Activated CD4-positive, alpha-beta memory T cell treated with anti-CD3 and anti-CD28 coated beads for 36 hours (primary cell): ENCODE measurements at places on chromosomes 2 and 18. TPM values are rescaled to one million over a fixed set of nuclear protein-coding genes. Genes with fewer than 3 reads are reported as not detected.

MOGAT1 gene
- total RNA-seq: not detected

TMEM182 gene
- 3.8 TPM for total RNA-seq

CAPN13 gene
- not detected for total RNA-seq

RNF152 gene
- total RNA-seq: 0.26 TPM

CFAP65 gene
- not detected for total RNA-seq

CASP10 gene
- total RNA-seq: 16.7 TPM

CYP27C1 gene
- not detected for total RNA-seq

DNA sequence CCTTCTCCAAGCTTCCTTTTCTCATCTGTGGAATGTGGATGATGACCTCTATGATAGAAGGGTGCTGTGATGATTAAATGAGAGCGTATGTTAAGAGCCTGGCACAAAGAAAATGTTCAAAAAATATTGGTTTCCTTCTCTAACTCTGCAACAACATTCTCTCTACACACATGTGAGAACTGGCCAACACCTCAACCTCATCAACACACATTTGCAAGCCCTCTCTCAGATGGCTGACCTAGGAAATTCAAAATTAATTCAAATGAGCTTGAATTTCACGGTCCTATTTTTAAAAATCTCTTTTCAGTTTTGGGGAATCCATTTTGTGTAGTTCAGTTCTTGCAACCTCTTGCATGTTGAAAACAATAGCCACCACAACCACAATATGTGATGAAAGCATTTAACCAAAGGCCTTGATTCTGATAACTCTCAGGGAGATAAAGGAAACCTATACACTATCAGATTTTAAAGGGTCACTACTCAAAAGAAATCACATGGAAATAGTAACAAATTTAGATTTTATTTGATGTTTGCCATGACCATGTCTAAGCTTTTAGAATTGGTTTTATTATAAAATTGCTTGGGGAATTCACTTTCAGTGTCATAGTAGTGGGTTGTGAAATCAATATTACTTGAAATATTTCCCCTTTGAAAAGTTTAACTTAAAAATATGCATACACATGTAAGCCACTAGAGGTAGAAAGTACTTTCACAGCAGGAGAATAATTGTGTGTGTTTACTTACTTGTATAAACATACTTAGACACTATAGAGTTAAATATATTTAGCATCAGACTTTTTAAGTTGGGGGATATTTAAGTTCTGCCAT lies 16.6 kb upstream of the NABP1 start:
- peaks cover 19% of the 10 kb centered on the region for H3K4me1 ChIP-seq
- H3K27me3 ChIP-seq: no peaks in the 10 kb centered on the region
- no peak overlapping the region for H3K27ac ChIP-seq
- no peak for DNase-seq

- DNase-seq: no peak
- no peaks in the 10 kb centered on the region for H3K27me3 ChIP-seq
- H3K36me3 ChIP-seq: no peaks in the 10 kb centered on the region
- H3K4me1 ChIP-seq: no peaks in the 10 kb centered on the region
- no peak overlapping the region for H3K27ac ChIP-seq
Observed at GRCh38 chr2:4915357-4915756, 776.8 kb upstream of the SOX11 start.

DNA sequence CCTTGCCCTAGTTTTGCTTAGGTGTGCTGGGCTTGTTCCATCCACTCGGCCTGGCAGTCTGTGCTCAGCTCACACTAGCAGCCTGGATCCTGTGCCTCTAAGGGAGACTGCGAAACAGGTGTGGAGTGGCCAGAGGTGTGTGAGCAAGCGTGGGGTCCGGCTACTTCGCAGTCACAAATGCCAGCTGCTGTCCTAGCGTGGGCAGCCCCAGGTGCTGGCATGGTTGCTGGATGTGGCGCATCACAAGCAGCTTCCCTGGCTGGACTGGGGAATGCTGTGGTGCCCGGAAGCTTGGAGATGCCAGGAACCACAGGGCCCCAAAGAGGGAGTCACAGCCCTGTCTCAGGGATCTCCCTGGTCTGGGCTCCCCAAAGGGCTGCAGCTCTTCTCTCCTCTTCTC lies 119.0 kb upstream of the TMEFF2 start:
- no peaks in the 10 kb centered on the region for H3K36me3 ChIP-seq
- no peak overlapping the region for H3K4me3 ChIP-seq
- DNase-seq: no peak
- no peak overlapping the region for H3K27ac ChIP-seq

- H3K27me3 ChIP-seq: peaks cover 2% of the 10 kb centered on the region
- peak overlapping the region; percentile 92 for H3K4me3 ChIP-seq
- H3K36me3 ChIP-seq: peaks cover 95% of the 10 kb centered on the region
- peaks cover 16% of the 10 kb centered on the region for H3K4me1 ChIP-seq
Observed at GRCh38 chr2:157438863-157439823, 4.7 kb downstream of the CYTIP start.

DNA sequence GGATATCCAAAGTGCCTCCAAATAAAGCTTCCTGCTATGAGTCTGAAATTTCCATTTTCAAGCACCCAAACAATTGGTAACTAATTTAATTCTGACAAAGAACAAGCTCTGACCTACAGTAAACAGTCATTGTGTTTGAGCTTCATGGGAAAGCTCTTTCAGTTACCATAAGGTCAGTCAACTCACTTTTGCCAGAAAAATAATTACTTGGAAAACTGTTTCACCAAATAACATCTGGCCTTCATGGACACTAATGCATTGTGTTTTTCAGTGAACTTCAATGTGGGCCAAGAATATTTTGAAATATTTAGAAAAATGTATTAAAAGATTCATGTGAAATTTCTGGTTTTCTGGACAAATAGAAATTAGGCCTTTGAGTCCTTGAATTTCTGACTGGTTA lies 369.9 kb downstream of the GALR1 start:
- peaks cover 2% of the 10 kb centered on the region for H3K27me3 ChIP-seq
- H3K4me3 ChIP-seq: no peak overlapping the region
- peaks cover 10% of the 10 kb centered on the region for H3K4me1 ChIP-seq
- H3K36me3 ChIP-seq: no peaks in the 10 kb centered on the region

GRCh38 chr2:69124343-69124742 lies 111.4 kb downstream of the ANTXR1 start:
- H3K36me3 ChIP-seq: no peaks in the 10 kb centered on the region
- peaks cover 18% of the 10 kb centered on the region for H3K27me3 ChIP-seq
- H3K4me1 ChIP-seq: no peaks in the 10 kb centered on the region
- H3K4me3 ChIP-seq: no peak overlapping the region
- H3K27ac ChIP-seq: no peak overlapping the region
- no peak for DNase-seq

GRCh38 chr18:23399067-23399466 lies 54.0 kb upstream of the RIOK3 start:
- peaks cover 6% of the 10 kb centered on the region for H3K4me1 ChIP-seq
- DNase-seq: no peak
- no peaks in the 10 kb centered on the region for H3K27me3 ChIP-seq
- no peak overlapping the region for H3K4me3 ChIP-seq
- no peak overlapping the region for H3K27ac ChIP-seq
- H3K36me3 ChIP-seq: peaks cover 7% of the 10 kb centered on the region

DNA sequence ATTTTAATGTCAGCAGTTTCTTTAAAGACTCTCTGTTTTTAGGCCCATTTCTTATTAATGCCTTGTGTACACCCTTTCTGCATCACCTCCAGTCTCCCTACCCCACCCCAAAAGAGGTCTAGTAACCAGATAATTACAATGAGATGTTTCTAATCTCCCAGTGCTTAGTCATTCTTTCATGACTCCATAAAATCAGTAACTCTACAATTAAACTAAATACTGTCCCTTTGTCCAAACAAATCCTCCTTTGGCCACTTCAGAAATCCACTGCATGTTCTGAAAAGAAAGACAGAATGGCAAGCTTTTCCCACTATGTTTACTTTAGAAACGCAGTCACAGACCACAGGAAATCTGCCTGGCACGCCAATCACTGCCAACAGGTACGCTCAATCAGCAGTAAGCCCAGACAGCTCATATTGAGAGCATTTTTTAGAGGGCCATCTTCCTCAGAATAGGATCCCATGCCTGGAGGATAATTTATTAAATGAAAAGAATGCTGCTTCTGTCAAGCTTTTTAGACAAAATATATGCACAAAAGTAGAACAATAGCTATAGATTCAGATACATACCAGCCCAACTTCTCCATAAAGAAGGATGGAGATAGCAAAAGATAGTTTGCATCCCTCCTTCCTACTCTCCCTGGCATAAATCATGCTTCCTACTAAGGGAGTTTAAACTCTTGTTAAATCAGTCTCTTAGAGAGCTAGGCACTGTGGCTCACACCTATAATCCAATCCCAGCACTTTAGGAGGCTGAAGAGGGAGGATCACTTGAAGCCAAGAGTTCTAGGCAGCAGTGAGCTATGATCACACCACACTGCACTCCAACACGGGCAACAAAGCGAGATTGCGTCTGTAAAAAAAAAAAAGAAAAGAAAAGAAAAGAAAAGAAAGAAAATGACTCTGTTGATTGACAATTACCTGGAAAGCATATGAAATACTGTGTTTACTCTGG lies 14.6 kb downstream of the CLASP1 start:
- H3K27me3 ChIP-seq: no peaks in the 10 kb centered on the region
- H3K27ac ChIP-seq: peak overlapping the region; percentile 9
- no peak overlapping the region for H3K4me3 ChIP-seq
- DNase-seq: peak; percentile 42
